NCI-H2029 treated with DMSO at 0.1 percent for 48 hours (cell line): ENCODE measurements at places on chromosomes 12 and 14.

DNA sequence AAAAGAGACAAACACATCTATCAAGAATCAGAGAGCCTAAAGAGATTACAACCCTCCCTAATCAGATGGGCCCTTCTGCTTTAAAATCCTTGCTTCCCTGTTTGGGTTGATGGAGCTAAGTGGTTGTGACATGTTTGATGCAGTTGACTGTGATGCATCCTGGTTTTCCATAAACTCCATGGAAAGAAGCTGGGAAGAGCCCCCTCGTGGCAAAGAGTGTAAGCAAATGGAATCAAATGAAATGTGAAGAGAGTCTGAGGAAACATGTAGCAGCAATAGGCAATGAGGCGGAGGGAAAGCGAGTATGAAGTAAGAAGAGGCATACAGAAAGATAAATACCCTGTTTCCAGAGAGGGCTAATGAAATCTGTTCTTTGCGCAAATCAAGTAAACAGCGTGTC, 70.4 kb upstream of the SLCO1C1 start:
- DNase-seq, result no peak

DNA sequence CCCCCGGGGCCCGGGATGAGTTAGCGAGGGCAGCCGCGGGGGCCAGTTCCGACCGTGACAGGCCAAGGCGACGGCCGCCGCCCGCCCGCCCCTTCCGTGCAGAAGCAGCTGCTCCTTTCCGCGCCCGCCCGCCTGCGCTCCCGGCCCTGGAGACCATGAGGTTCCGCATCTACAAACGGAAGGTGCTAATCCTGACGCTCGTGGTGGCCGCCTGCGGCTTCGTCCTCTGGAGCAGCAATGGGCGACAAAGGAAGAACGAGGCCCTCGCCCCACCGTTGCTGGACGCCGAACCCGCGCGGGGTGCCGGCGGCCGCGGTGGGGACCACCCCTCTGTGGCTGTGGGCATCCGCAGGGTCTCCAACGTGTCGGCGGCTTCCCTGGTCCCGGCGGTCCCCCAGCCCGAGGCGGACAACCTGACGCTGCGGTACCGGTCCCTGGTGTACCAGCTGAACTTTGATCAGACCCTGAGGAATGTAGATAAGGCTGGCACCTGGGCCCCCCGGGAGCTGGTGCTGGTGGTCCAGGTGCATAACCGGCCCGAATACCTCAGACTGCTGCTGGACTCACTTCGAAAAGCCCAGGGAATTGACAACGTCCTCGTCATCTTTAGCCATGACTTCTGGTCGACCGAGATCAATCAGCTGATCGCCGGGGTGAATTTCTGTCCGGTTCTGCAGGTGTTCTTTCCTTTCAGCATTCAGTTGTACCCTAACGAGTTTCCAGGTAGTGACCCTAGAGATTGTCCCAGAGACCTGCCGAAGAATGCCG, 699 bp downstream of the MGAT2 start:
- DNase-seq, result no peak

DNA sequence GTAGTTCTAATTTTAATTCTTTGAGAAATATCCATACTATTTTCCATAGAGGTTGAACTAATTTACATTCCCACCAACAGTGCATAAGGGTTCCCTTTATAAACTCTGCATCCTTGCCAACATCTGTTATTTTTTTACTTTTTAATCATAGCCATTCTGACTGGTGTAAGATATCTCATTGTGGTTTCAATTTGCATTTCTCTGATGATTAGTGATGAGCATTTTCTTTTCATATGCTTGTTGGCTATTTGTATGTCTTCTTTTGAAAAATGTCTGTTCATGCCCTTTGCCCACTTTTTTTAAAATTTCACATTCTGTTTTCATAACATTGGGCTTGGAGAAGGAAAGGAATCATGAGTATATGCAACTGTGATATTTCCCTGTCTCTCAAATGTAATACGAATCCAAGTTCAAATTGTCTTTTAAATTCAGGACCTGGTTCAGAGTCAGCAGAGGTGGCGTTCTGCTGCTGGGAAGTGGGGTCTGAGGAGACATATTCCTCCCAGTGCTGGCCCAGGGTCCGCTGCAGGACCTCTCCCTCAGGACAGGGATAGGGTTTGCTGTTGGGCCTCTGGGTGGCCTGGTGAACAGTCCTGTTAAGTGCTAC, 81.2 kb upstream of the ETV6 start:
- DNase-seq, result no peak

- no peak for DNase-seq
Measured at GRCh38 chr14:105863296-105864108, 337.1 kb downstream of the TMEM121 start.

DNA sequence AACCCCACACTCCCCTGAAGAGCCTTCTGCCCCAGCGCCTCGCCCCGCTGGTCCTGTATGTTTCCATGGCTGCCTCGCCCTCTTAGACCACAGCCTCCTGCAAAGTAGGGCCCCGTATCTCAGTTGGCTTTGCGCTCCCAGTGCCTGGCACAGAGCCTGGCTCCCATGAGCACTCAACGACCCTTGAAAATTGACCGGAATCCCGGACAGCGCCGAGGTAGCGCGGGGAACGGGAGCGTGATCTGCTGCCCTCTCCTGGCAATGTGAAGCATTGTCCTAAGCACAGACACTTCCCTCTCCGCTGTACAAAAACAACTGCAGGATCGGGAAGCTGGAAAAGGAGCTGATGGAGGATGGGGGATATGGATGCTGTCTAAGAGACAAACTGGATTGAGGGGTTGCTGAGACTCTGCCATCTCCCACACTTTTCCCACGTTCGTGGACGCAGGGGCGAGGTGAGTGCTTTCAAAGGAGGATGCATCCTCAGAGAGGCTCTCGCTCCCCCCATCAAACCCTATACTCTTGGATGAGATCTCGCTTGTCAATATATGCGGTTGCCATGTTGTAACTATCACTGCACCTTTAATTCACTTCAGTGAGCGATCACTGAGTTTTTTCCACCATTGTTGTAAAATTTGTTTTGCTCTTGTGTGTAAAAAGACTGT, 10.7 kb upstream of the FKBP4 start:
- peak; percentile 39 for DNase-seq

GRCh38 chr12:124242529-124243065, 52.3 kb upstream of the RFLNA start:
- DNase-seq, result no peak

DNA sequence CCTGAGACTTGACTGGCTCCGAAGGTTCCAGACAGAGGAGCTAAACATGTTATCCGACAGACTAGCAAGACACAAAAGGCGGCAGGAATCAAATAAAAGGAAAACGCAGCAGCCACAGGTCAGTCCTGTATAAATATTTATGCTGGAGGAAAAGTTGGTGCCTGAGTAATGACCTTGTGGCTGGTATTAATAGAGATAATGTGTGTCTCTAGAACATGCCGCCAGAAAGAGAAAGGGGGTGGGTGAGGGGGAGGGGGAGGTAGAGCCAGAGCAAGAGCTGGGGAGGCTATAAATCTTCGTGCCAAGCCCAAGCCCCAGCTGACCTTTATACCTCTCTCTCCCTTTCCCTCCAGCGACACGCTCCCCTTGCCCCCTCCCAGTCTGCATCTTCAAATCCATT, 590.4 kb downstream of the MED13L start:
- DNase-seq, result no peak

DNA sequence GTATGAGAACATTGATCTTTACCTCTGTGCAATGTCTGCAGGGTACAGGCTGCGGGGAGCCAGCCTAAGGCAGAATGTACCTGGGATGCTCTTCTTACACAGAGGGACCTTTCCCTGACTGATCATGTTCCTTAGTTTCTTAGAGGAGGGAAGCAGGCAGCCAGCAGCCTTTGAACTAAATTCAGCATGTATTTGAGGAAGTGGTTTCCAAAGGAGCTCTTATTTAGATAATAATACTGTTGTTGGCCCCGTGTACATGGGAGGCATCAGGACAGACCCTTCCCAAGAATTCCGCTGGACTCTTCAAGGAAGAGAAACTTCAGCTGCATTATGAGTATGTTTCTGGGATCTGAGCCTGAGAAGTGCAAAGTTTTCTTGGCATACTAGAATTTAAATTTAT, 98.8 kb downstream of the CCDC92 start:
- no peak for DNase-seq

GRCh38 chr12:93777254-93777653, 100.1 kb downstream of the CRADD start:
- DNase-seq, result no peak

DNA sequence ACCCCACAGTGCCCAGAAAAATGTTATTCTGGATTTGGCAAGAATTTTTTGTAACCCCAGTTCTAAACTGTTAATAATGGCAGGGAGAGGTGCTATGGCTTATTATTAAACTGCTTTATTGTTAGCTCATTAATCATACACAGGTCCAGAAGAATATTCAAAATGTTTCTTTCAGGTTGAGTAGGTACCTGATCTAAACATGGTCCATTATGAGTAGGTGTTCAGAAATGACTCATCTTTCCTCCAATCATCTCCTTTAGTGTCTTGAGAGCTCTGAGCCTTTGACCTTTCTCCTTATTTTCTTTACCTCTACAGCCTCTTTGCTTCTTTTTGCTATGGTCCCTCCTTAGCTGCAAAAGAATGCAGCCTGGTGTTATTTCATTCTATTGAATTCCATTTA, 211.0 kb upstream of the GARIN6 start:
- DNase-seq, result no peak

GRCh38 chr12:53227836-53228235, 4.2 kb downstream of the RARG start:
- DNase-seq, result no peak

DNA sequence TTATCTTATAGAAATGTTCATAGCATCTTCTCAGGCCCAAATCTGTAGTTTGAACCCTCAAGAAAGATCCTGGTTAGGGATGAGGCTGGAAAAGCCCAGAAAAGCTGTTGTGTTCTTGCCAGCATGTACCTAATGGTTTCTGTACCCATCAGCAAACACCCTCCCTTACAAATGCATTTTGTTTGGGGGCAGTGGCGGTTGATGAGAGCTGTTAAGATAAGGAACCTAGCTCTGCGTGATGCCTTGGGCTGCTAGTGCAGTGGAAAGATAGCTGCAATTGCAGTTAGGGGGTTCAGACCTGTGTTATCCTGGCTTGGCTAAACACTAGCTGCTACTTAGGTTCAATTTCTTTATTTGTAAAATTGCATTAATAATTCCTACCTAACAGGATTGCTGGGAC, 3.6 kb downstream of the TPH2 start:
- DNase-seq, result no peak

GRCh38 chr12:94141892-94142291, 6.5 kb upstream of the PLXNC1 start:
- DNase-seq, result no peak

DNA sequence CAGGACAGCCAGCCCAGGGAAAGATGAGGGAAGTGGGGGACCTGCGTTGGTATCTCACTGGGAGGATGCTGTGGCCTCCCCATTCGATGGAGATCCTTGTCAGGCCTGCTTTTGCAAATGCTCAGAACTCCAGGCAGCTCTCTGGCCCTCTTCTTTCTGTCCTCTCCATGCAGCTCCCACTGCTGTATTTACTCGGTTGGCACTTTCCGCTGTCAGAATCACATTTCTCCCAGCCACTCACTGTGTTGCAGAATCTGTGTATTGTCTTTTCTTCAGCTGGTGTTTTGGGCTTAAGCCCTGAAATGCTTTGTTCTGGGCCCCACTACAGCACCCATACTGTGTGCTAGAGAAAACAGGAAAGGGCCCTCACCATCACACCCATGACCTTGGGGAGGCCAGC, 401.1 kb downstream of the RGS6 start:
- no peak for DNase-seq

DNA sequence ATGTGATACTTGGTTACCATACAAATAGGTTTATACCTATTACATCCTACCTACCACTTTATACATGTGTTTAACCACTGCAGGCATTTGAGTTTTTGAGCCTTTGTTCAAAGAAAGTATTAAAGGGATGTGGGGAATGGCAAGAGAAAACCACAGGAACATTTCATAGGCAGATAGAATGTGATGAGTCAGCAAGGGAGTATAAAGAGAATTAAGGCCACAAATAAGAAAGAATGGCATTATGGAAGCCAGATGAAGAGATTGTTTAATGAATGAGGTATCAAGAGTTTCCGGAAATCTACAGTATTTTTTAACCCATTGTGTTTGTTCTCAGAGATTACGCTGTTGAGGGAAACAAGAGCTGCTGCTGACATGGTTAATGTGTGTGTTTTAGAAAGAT, 66.9 kb downstream of the METTL25 start:
- DNase-seq, result no peak

DNA sequence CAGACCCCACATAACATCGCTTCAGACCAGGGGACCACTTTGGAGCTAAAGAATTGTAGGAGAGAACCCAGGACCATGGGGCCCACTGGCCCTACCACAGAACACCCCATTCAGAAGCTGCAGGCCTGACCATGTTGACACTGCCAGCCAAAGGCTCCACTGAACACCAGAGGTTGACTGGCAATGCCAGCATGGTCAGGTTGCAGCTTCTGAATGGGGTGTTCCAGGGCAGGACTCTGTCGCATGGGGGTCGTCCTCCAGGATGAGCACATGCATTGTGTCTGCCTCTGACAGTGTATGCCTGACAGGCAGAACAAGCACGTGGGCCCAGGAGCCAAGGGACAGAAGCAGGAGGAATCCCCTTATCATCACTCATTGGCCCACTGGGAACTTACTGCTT, 34.1 kb downstream of the DIO3 start:
- DNase-seq, result no peak

GRCh38 chr14:100289916-100290606, 16.2 kb downstream of the SLC25A29 start:
- DNase-seq, result no peak

- peak; percentile 2 for DNase-seq
Measured at GRCh38 chr12:11497995-11498394, 102.6 kb upstream of the PRB2 start.

DNA sequence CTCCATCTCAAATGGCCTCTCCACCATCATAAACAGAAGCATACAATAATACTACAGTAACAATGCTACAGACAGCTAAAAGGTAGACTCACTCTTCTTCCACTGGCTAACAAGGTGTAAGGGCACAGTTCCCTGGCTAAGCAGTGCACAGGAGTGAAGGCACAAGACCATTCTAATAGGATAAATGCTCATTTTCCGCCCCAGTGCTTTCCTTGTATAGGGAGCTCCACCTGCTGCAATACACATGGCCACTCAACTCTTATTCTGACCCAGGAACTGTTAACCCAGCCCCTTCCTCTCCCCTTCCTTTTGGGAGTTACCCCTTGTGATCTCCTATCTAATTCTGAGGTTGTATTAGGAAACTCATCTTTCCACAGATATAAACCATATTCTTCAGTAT, 124.6 kb downstream of the KCNK10 start:
- DNase-seq, result no peak

DNA sequence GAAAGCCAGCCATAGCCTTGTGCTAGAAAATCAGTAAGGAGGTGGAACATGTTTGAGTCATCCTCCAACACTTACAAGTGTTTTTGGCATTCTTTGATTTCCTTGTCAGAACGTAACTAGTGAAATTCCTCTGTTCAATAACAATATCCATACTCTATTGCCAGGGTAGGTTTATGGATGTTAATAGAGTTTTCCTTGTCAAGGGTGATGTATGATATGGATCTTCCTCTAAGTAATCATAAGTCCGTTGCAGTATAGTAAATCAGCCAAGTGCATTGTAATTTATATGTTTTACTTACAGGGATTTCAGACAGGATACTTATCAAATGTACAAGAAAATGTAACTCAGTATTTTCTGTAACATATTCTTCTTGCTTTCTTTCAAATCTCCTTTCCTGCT, 19.4 kb downstream of the NAV3 start:
- no peak for DNase-seq

GRCh38 chr12:63838411-63838810, 6.1 kb upstream of the SRGAP1 start:
- no peak for DNase-seq

- no peak for DNase-seq
Measured at GRCh38 chr14:94036313-94037167, 10.4 kb downstream of the OTUB2 start.
